ENCODE measurements at places on chromosomes 12 and 14. TPM values are rescaled to one million over a fixed set of nuclear protein-coding genes. Genes with fewer than 3 reads are reported as not detected.

The TSPAN19 gene
- total RNA-seq: not detected

The OR4E2 gene
- not detected for total RNA-seq

The LBHD2 gene
- 0.72 TPM for total RNA-seq

The CHD8 gene
- total RNA-seq: 79.6 TPM

The ZDHHC22 gene
- not detected for total RNA-seq

The ERBB3 gene
- 55.2 TPM for total RNA-seq

The PRR4 gene
- 1.2 TPM for total RNA-seq

The CCDC184 gene
- total RNA-seq: not detected

The RHEBL1 gene
- total RNA-seq: 1.4 TPM

The AQP6 gene
- 0.51 TPM for total RNA-seq

The TAS2R7 gene
- total RNA-seq: not detected

The PAX9 gene
- not detected for total RNA-seq

The SLC25A47 gene
- total RNA-seq: 1.0 TPM

The SMCO3 gene
- 0.42 TPM for total RNA-seq

The PTHLH gene
- not detected for total RNA-seq

The FGF6 gene
- total RNA-seq: not detected

The CAPS2 gene
- total RNA-seq: not detected

The NEMF gene
- total RNA-seq: 57.9 TPM

The KITLG gene
- total RNA-seq: 4.3 TPM

The SIX4 gene
- 6.7 TPM for total RNA-seq

The GLS2 gene
- 12.2 TPM for total RNA-seq

The CLEC2A gene
- total RNA-seq: not detected

The PIANP gene
- not detected for total RNA-seq

The CIT gene
- total RNA-seq: 11.7 TPM

The ALDH1L2 gene
- 0.87 TPM for total RNA-seq

The PLCZ1 gene
- not detected for total RNA-seq

The AGAP2 gene
- total RNA-seq: 0.81 TPM

The COPS7A gene
- total RNA-seq: 38.0 TPM

The SLC22A17 gene
- total RNA-seq: 0.48 TPM

The GALNT8 gene
- total RNA-seq: not detected

The RD3L gene
- not detected for total RNA-seq

The NYNRIN gene
- 1.1 TPM for total RNA-seq

The LAG3 gene
- 0.11 TPM for total RNA-seq

The RNASE1 gene
- total RNA-seq: not detected

The UBE3B gene
- 31.5 TPM for total RNA-seq

The CLMN gene
- 16.2 TPM for total RNA-seq

Measured in HepG2 (cell line).